T-helper 2 cell (primary cell): ENCODE measurements at places on chromosomes 3 and 15.

DNA sequence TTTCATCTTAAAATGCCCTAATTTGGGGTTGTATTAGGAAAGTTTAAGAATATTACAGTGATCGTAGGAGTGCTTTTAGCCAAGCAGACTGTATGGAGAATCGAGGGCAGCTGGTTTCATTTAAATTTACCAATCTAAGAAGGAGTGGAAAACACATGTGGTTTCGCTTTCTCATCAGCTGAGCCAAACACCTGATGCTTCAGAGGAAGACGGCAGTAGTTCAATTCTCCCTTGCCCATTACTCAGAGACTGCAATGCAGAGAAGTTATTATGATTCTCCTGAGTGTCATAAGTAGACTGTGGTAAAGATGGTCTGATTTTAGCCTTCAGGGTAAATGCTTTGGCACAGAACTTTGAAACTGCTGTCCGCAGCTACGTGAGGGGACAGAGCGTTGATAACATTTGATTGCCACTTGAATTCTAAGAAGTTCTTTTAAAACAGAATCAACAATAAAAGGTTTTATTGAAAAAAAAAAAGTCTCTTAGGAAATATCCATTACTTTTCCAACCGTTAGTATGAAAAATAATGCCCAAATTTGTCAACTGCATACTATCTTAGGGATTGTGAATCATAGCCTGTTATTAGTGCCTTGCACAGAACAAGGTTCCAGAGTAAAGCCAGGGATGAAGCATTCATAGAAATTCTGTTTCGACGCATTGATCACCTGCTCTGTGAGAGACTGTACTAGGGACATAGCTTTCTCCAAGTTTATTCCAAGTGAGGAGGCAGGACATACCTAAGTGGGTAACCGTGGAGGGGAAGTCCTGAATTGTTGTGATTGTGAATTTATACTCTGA is 25.6 kb downstream of the LYSMD4 start:
- no peak for DNase-seq

- no peak for DNase-seq
Measured at GRCh38 chr3:40108643-40109042, 200.9 kb upstream of the EIF1B start.

DNA sequence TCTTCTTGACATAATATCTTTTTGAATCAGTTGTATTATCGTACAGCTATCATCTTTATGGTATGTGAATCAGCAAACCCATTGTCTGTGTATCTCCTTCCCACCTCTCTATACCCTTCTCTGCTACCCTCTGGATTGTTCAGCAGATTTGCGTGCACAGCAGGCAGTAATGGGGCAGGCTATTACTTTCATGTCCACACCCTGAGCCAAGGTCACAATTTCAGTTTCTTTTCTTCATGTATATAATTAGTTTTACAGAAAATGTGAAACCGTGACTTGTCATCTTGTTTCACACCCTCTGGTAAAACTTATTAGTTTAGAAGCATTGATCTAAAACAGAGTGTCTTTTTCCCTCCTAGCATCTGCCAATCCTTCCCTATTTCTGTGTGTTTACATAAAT is 770.4 kb upstream of the SEMA6D start:
- DNase-seq, result no peak

- DNase-seq, result no peak
Measured at GRCh38 chr3:52084216-52084945, 28.0 kb upstream of the DUSP7 start.

DNA sequence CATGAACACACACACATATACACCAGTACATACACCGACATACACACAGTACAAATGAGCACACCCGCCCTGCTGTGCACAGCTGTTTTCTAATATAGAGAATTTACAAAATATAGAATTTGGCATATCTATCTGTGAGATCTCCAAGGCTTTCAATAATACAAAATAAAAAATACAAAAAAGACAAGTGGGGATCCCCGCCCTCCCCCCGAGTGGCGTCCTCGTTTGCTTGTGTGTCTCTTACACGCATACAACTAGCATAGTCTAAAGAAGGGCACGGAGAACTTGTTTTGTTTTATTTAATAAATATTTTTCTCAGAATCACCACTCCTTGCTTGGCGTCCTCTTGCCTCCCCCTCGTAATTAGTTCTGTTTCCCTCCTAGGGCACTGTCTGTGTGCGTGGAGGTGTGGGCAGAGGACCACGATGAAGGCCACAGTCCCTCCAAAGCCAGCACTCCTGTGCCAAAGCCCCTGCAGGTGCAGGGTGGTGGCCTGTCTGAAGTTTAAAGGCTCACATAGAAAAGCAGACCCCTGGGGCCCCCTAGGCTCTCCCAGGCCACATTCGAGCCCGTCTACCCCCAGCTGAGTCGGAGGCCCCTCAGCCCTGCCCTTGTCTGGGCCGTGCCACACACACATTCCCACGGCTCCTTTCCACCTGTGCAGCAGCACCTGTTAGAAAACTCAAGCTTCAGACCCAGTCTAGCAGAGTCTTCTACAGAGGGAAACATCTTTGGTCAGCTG is 82.1 kb downstream of the SEC22A start:
- no peak for DNase-seq

DNA sequence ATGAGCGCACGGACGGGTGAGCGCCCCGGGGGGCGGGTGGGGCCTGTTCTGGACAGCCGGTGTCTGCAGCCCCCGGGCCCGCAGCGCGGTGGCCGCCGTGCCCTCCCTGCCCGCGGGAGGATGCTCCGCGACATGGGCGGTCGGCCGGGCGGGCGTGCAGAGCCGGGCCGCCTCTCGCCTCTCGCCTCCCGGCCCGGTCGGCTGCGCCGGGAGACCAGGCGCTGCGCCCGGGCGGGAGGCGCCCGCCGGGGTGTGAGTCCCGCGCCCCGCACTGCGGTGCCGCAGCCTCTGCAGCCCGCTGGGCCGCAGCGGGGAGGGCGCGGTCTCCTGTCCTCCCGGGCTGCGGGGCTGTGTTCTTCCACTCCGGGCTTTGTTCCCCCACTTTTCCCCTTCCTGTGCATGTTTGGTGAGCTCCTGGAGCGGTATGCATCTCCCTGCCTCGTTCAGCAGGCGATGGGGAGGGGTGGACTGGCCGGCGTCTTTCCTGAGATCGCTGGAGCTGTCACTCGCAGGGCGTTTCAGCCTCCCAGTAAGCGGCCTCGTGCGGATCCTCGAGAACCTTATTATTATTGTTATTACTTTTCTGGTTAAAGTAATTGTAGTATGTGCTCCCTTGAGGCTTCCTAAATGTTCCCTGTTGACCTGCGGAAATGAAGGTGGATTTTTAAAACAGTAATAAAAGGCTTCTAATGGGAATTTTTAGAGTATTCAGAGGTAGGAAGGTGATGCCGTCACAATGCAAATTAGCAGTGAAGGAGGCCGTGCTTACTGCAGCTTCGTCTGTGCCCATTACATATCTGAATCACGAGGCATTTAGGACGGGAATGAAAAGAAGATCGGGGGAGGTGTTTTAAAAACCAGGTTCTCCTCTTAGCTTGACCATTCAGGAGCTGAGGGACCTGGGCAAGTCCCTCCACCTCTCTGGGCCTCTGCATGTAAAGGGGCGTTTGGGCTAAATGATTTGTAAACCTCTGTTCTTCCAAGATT is 593 bp downstream of the TMOD2 start:
- no peak for DNase-seq

DNA sequence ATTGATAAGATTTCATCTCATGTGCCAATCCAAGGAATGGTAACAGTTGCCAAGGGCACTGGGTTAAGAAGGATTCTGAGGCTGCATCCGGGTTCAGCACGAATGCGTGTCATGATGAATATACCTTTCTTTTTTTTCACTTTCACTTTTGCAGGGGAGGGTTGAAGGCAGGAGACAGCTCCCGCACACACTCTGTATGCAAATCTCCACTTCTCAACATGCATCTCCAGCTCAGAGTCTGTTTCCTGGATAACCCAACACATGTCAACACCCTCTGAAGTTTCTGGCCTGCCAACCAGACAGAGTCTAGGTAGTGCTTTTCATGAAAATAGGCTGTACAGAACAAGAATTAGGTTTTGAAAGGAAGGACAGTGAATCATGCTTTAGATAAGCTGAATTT is 21.6 kb downstream of the B4GALT4 start:
- no peak for DNase-seq

DNA sequence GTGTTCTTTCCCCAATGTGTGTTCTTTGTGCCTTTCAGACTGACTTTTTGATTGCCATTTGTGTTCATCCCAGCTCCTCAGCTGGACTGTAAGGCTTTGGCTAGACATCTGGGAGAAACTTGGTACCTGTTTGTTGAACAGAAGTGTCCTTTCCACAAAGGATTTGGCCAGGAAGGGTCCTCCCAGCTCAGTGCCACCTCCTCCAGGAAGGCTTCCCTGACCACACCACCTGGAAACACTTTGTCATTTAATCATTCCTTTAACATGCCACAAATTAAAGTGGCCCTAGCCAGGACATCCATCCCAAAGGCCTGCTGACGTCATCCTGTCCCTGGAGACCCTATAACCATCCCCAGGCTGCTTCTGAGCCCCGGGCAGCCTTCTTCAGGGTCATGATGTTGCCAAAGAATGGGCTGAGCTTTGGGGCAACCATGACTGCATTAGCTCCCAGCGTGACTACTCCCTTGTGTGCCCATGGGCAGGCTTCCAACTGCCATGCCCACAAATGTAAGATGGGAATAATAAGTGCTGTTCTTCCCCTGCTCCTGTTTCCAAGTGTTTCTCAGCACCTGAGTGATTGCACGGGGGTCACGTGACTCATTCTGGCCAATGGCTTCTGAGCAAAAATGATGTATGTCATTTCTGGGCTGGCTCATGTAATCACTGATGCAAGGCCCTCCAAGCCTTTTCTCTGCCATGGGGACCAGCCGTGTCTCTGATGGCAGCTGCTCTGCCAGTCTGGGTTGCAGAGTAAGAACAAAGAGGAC is 112.5 kb upstream of the SMAD3 start:
- no peak for DNase-seq

GRCh38 chr3:42336103-42336502 is 70.1 kb upstream of the CCK start:
- DNase-seq, result no peak

DNA sequence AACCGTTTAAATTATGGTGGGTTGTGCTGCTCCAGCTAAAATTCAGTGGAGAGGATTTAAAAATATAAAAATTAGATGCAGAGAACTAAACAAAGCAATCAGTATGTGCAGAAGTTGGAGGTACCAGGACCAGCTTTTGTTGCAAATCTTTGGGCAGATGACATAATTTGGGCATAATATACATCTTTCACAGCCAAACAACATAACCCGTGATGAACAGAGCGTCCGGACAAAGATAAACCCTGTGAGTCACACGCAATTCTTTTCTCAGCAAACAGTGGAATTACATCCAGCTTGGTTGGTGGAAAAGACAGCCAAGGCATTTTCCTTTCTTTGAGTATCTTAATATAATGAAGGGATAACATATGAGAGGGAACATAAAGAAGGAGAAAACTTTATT is 419.4 kb upstream of the ADAMTS9 start:
- DNase-seq, result no peak

- no peak for DNase-seq
Measured at GRCh38 chr3:112004187-112004586, 5.5 kb downstream of the TAGLN3 start.

DNA sequence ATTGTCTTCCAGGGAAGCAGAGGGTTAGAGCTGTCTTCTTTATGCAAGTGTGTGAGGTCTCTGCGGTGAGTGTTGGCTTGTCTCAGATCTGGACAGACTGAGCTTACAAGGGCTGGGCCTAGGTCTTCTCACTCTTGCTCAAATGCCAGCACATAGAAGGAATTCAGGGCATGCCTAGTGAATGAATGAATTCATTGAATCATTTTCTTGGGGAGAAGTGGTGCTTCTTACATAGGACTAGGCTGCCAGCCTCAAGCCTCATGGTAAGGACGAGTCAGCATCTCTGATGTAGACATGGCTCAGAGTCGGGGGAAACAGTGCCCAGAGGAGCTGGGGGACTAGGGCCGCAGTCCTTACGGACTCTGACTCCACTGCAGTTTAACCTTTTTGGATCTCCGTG is 17.2 kb downstream of the MKRN2 start:
- no peak for DNase-seq

DNA sequence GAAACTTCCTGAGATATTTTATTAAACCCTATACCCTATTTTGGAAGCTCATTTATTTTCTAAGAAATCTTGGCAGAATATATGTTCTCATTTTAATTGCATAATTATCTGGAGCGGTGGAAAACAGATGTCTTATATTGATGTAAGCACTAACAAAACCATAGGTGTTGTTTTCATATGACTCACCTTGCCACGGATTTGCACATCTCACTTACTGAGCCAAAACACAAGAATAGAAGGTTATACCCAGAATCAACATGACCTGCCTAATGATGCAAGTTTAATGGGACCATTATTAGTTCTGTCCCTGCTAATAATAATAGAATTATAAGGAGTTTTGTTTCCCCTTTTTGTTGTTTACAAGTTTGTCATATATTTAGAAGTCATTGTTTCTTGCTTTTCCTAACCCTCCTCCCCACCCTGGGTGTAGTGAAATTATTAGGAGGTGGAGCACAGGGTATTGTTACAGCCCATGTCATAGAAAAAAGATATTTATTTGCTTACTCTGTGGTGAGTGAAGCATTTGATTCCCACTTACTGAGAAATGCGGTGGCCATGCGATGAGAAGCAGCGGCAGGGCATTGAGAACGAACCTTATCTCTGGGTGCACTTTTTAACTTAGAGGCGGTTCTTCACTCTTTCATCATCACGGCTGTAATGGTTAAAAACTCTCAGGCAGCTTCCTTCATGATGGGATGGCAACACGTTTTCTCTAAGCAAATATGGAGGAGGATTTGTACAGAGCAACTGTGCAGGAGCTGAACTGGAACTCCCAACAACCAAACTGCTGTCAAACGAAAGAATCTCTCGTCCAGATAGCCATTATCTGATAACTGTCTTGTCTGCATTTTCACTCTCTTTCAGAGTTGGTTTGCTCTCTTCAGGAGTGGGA is 521 bp downstream of the IL5RA start:
- DNase-seq, result no peak

- peak; percentile 83 for DNase-seq
Measured at GRCh38 chr3:52231502-52232278, 6.2 kb upstream of the TLR9 start.

GRCh38 chr3:29353807-29354206 is 72.9 kb downstream of the RBMS3 start:
- no peak for DNase-seq

DNA sequence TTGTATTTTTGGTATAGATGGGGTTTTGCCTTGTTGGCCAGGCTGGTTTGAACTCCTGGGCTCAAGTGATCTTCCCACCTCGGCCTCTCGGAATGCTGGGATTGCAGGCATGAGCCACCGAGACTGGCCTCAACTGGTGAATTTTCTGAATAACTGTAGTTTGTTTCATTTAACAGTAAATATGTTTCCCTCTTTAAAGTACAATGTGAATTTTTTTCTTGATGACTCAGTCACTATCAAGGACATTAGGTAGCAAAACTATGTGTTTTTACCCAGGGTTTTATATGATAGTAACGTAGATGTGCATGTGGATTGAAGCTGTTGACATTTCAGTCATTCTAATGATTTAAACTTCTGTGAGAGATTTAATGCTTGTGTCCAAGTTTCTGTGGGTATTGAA is 40.2 kb upstream of the MAPKBP1 start:
- no peak for DNase-seq

DNA sequence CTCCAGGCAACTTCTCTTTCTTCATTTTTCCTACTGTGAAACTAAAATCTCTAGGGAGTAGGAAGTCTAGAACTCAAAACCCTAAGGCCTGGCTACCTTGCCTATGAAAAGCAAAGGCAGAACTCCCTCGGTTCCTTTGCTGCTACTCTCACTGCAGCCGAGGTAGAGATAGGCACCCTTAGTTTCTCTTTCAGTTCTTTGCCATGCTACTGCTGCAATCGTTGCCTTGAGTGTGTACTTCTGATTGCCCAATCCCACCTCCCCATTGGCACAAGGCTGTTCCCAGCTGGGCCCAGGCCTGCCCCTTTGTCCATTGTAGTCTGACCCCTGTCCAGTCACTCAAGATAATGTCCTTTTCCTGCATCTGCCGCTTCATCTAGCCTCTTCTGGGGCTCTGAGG is 92.3 kb upstream of the MRPS22 start:
- DNase-seq, result no peak
